ENCODE measurements at places on chromosomes 5 and 9.

GRCh38 chr5:616484-617039 lies 4.4 kb downstream of the CEP72 start:
- no peak overlapping the region for H3K4me3 ChIP-seq
- no peaks in the 10 kb centered on the region for H3K4me1 ChIP-seq
- DNase-seq: peak; percentile 45
- no peaks in the 10 kb centered on the region for H3K27me3 ChIP-seq
- H3K27ac ChIP-seq: no peak overlapping the region

DNA sequence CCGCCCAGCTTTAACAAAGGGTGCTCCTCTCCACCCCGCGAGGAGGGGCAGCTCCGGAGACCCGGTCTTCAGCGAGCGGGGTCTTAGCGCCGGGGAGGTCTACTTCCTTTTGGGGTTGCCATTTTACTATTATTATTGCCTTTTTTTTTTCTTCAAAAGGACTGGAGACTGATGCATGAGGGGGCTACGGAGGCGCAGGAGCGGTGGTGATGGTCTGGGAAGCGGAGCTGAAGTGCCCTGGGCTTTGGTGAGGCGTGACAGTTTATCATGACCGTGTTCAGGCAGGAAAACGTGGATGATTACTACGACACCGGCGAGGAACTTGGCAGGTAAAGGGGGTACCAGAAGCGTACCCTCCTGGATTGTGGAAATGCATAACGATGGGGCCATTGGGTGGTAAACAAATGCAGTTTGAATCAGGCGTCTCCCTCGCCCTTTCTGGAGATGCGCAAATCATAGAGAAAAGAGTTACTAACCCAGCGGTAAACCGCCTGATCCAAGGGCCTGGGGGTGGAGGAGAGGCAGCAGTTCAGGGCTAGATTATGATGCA lies 1.2 kb downstream of the DAPK1 start:
- peak overlapping the region; percentile 58 for H3K4me3 ChIP-seq
- peak overlapping the region; percentile 59 for H3K27ac ChIP-seq
- H3K27me3 ChIP-seq: peaks cover 27% of the 10 kb centered on the region
- H3K4me1 ChIP-seq: peaks cover 8% of the 10 kb centered on the region

DNA sequence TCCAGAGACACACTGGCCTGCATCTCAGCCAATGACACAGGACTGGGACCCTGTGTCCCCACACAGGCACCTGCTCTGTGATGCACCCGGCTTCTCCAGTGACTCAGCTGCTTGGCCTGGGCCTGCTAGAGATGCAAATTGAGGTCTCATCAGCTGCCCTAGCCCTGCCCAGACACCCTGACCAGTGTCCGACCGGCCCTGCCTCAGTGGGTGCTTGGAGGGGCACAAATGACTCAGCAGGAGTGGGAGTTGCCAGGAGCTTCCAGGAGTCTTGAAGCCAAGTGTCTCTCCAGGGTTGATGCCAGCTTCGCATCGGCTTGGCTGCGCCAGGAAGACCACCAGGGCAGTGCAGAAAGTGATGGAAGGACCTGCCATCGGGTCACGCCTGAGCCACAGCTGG lies 148.2 kb downstream of the ICE1 start:
- H3K4me1 ChIP-seq: no peaks in the 10 kb centered on the region
- no peak for DNase-seq
- no peak overlapping the region for H3K4me3 ChIP-seq
- H3K27ac ChIP-seq: no peak overlapping the region
- H3K27me3 ChIP-seq: no peaks in the 10 kb centered on the region

DNA sequence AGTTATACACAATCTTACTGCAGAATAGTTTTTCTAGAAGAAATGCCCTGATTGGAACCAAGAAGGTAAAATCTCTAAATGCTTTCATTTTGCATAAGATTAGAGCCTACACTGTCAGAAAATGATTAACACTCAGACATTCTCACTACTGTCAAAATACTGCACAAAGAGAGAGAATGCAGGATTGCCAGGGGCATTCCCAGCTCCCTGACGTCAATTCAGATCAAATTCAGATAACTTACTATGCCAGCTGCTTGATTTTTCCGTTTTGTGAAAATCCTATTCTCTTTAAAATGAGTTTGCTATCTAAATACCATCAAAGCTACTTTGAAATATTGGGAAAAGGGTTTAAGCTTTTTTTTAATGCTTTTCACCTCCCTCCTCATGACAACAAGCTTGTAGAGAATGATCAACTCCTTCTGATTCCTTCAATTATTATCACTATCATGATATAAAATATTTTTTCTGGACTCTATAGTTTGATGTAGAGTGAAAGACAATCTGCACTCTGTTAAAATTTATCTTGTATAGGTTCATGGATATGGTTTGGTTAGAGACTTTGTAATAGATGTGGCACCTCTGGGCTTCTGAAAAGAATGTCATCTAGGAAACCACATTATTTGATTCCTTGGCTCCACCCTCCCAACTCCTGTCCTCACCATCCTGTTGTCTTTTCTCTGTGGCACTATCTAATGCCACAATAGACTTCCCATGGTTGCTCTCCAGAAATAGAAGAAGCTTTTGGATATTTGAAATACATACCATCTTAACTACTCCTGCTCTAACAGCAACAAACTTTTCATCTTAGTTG lies 407.7 kb downstream of the PDE4D start:
- H3K36me3 ChIP-seq: no peaks in the 10 kb centered on the region
- H3K4me3 ChIP-seq: no peak overlapping the region
- H3K27me3 ChIP-seq: no peaks in the 10 kb centered on the region
- no peaks in the 10 kb centered on the region for H3K4me1 ChIP-seq
- H3K27ac ChIP-seq: no peak overlapping the region
- no peak for DNase-seq

- H3K4me1 ChIP-seq: no peaks in the 10 kb centered on the region
- H3K27ac ChIP-seq: no peak overlapping the region
- no peak for DNase-seq
- no peaks in the 10 kb centered on the region for H3K27me3 ChIP-seq
- H3K36me3 ChIP-seq: no peaks in the 10 kb centered on the region
- no peak overlapping the region for H3K4me3 ChIP-seq
Observed at GRCh38 chr9:134830926-134831720, 49.5 kb upstream of the FCN2 start.

GRCh38 chr9:105683688-105684275 lies 10.6 kb upstream of the TMEM38B start:
- no peaks in the 10 kb centered on the region for H3K27me3 ChIP-seq
- no peak for DNase-seq
- no peaks in the 10 kb centered on the region for H3K4me1 ChIP-seq

DNA sequence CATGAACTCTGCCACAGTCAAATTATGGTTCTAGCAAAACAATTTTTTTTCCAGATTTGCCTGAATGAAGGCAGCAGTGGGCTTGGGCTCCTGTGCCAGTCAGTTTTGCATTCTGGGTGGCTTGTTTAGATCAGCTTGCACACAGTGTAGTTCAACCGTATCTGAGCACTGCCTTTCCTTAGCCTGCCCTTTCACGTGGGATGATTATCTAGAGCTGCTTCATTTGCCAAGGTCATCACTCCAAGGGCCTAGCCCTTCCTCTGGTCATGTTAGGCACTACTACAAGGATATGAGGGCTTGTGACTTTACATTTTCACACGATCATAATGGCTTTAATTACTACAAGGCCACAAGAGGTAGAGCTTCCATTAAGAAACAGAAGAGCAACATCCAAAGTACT lies 150.6 kb upstream of the EFNA5 start:
- DNase-seq: no peak
- no peaks in the 10 kb centered on the region for H3K4me1 ChIP-seq
- no peaks in the 10 kb centered on the region for H3K27me3 ChIP-seq
- no peaks in the 10 kb centered on the region for H3K36me3 ChIP-seq

DNA sequence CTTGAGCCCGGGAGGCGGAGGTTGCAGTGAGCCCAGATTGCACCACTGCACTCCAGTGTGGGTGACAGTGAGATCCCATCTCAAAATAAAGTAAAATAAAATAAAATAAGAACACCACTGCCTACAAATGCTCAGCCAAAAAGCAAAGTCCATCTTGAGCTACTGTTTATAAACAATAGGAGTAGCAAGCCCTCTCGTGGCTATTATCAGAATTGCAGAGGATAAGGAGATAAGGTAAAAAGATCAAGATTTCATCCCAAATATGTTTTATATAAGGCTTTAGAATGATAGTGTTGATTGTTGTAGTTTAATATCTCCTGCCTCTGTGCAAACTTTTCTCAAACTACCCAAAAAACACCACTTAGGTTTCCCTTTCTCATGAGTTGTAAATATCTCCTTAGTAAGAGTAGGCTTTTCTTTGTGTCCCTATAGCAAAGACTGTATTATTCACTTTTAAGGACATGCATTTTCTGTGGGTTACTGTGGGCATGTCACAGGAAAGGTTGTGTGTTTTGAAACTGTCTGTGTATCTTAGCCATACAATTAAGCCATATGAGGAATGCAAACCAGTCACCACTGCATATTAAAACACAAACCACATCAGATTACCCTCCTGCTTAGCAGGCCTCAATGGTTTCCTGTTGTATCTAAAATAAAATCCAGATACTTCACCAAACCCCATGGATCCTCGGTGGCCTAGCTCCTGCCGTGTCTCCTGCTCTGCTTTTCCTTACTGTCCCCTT lies 31.8 kb upstream of the CKS2 start:
- H3K27ac ChIP-seq: no peak overlapping the region
- no peak overlapping the region for H3K4me3 ChIP-seq
- H3K27me3 ChIP-seq: no peaks in the 10 kb centered on the region
- DNase-seq: no peak

DNA sequence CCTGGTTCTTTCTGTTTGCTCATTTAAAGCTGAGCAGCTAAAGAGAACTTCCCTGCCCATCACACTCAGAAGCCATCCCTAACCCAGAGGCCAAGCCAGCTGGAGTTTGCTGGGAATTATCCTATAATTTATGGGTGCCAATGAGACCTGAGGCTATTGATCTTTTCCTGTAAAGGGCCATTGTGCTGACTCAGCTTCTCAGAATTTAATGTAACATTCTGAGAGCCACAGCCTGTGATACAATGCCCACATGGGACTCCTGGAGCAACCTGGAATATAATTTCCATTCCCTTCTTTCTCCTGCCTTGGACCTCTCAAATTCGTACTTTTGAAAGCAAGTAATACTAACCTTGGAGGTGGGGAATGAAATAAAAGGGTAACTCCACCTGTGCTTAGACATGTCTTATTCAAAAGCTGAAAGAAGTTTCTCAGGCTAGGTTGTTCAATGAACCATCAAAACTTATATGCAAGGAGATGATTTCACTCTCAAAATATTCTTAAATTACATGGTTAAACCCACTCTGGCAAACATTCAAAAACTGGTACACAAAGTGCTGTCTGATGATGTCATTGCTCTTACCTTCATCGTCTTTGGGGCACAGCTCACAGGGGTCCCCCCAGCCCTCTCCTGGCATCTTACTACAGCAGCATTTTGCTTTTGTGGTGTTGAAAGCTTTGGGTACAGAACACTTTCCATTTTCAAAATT lies 206.7 kb downstream of the SLC12A2 start:
- H3K4me3 ChIP-seq: no peak overlapping the region
- H3K27me3 ChIP-seq: no peaks in the 10 kb centered on the region
- no peaks in the 10 kb centered on the region for H3K4me1 ChIP-seq
- no peak for DNase-seq
- no peak overlapping the region for H3K27ac ChIP-seq

DNA sequence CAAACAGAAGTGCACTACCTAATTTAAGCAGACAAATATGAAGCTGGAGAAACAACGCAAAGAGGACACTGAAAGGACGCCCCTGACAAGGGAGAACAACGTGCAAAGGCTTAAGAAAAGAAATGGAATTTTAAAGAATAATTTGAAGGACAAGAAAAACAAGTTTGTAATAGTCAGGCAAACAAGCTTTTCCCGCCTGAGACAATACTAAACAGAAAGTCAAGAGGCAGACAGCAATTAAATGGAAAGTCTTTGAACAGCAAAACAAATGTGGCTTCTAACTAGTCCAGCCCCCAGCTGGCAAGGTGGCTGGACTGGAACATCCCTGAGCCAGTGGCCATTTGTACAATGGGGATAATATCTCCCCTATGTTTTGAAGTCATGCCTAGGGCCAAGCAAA lies 63.3 kb downstream of the SIL1 start:
- H3K4me3 ChIP-seq: no peak overlapping the region
- no peak overlapping the region for H3K27ac ChIP-seq
- H3K4me1 ChIP-seq: no peaks in the 10 kb centered on the region
- H3K36me3 ChIP-seq: no peaks in the 10 kb centered on the region
- H3K27me3 ChIP-seq: no peaks in the 10 kb centered on the region

DNA sequence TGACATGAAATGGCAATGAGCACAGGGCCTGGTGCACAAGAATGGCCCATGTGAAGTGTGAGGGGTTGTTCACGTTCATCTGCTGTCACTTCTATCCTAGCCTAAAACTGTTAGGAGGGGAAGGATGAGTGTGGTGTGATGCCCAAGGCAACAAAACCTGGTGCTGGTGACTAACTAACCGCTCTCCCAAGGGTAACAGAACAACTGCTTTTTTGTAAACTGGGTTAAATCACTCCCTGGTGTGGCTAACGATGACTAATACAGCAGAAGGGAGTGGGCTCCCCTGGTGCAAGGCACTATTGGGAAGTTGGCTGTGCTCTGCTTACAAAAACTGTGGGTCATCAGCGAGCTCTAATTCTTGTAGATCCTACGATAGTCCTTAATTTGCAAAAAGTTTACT lies 103.2 kb upstream of the VCAN start:
- H3K4me1 ChIP-seq: no peaks in the 10 kb centered on the region
- H3K27ac ChIP-seq: no peak overlapping the region
- H3K36me3 ChIP-seq: no peaks in the 10 kb centered on the region
- no peaks in the 10 kb centered on the region for H3K27me3 ChIP-seq

- H3K4me1 ChIP-seq: no peaks in the 10 kb centered on the region
- H3K27ac ChIP-seq: no peak overlapping the region
- no peak overlapping the region for H3K4me3 ChIP-seq
- no peak for DNase-seq
- no peaks in the 10 kb centered on the region for H3K27me3 ChIP-seq
Observed at GRCh38 chr5:53946405-53947100, 363.8 kb downstream of the ARL15 start.

DNA sequence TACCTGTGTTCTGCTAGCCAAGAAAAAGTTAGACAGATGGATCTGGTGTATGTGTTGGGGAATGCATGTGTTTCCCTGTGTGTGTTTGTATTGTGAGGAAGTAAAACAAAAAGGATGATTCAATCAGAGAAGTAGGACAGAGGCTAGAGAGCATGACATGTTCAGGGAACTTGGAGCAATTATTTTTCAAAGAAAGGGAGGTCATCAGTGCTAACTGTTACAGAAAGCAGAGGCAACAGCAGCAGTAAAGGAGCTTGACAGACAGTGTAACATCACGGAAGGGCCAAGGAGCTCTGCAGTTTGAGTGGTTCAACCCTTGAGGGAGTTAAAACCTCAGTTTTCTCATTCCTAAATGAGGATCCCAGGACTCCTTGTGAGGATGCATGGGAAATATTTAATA lies 13.2 kb downstream of the SPINK1 start:
- H3K4me1 ChIP-seq: no peaks in the 10 kb centered on the region
- no peak overlapping the region for H3K4me3 ChIP-seq
- no peaks in the 10 kb centered on the region for H3K36me3 ChIP-seq
- H3K27me3 ChIP-seq: no peaks in the 10 kb centered on the region
- DNase-seq: no peak

DNA sequence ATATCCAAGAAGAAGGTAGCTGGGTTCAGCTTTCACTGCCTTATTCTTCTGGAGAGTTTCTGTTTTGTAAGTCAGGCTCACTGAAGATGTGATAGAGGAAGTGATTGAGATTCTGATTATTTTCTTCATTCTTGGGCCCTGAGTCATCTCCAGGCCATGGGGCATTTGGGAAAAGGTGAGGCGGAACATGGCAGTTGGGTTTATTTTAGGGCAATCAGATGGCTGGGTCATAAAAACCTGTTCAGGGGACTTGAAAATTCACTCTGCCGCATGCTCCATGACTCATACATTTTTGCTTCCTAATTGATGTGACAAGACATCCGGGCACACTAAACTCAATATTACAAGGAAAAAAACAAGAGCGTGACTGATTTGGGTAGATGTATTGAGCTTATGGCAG lies 265.7 kb upstream of the KLF4 start:
- H3K4me1 ChIP-seq: peaks cover 7% of the 10 kb centered on the region
- no peaks in the 10 kb centered on the region for H3K27me3 ChIP-seq
- H3K4me3 ChIP-seq: no peak overlapping the region
- peak overlapping the region; percentile 43 for H3K27ac ChIP-seq
